Smooth muscle cell of the pulmonary artery (primary cell): ENCODE measurements at places on chromosomes 12 and 14. TPM values are rescaled to one million over a fixed set of nuclear protein-coding genes. Genes with fewer than 3 reads are reported as not detected.

Gene PKP2
- total RNA-seq: 1.8 and 3.4 TPM in 2 replicates

Gene FBLN5
- total RNA-seq: 54.9 and 65.9 TPM in 2 replicates

Gene RNF212B
- not detected in 2 replicates for total RNA-seq

Gene LRP1-AS
- total RNA-seq: 0.20 TPM in 1 of 2 replicates, not detected in the other

Gene RBM19
- 15.6 and 22.1 TPM in 2 replicates for total RNA-seq

Gene OTX2
- total RNA-seq: not detected in 2 replicates
